WERI-Rb-1 (cell line): ENCODE measurements at places on chromosomes 2 and 18.

GRCh38 chr2:158999458-158999857 is 31.0 kb downstream of the TANC1 start:
- DNase-seq: no peak

DNA sequence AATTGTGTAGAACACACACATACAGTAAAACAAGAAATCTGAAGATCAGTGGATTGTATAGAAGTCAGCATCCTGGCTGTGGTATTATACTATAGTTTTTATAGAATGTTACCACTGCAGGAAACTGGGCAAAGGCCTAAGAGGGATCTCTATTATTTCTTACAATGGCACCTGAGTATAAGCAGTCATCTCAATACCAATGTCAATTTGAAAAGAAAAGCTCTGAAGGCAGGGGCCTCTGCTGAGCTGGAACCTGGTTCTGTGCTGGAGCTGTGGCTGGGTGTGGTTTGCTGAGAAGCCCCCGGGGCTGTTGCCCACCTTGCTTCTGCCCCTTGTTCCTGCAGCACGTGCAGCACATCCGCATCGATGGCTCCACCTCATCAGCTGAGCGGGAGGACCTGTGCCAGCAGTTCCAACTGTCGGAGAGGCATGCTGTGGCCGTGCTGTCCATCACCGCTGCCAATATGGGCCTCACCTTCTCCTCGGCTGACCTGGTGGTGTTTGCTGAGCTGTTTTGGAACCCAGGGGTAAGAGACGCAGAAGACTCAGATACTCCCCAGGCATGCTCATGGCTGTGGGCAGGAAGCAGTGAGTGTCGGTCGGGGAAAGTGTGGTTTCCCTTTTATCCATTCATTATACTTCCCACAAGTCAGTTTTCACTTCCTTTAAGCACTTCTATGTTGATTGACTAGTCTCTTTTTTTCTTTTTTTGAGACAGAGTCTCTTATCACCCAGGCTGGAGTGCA is 23.5 kb upstream of the RPL37A start:
- DNase-seq: no peak

- DNase-seq: no peak
Observed at GRCh38 chr2:104965900-104966299, 72.0 kb upstream of the MRPS9 start.

GRCh38 chr2:72114693-72115051 is 33.0 kb downstream of the CYP26B1 start:
- no peak for DNase-seq

DNA sequence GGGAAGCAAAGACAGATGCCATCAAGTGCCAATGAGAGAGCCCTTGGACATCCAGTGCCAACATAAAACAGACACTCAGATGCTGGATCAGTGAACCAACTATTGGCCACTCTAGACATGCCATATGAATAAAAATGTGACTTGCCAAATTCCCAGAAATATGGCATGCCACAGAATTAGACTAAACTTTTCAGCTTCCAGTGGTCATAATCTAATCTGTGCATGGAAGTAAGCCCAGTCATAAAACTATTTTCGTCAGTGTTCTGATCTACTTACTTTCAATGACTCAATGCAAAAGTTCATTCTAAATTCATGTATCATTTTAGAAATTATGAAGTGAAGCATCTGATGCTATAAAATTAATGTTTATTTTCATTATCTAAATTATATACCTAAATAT is 1506.2 kb upstream of the NXPH2 start:
- no peak for DNase-seq

- DNase-seq: no peak
Observed at GRCh38 chr18:28267276-28267675, 90.3 kb upstream of the CDH2 start.

GRCh38 chr2:112010751-112011150 is 44.3 kb upstream of the TMEM87B start:
- DNase-seq: no peak

GRCh38 chr18:74477771-74478170 is 18.4 kb upstream of the CNDP2 start:
- DNase-seq: no peak

- DNase-seq: no peak
Observed at GRCh38 chr2:179098080-179098689, 48.2 kb upstream of the CCDC141 start.

DNA sequence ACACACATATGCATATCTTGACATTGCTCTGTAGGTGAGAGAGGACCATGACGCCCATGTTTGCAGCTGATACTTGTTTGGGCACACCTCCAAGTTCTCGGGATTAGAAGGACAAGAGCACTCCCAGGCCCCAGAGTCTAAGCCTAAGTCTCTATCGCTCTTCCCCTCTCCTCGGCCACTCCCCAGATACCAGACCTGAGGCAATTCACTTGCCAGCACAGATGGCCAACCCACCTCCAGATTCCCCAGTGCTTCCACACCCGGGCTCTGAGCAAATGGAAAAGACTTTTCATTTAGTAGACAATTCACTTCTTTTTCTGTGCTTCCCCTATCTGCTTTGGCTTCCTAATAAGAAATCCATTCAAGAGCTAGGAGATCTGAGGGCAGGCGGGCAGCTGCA is 32.9 kb downstream of the EHD3 start:
- DNase-seq: peak; percentile 87

- no peak for DNase-seq
Observed at GRCh38 chr18:54090856-54091255, 133.6 kb downstream of the MBD2 start.

DNA sequence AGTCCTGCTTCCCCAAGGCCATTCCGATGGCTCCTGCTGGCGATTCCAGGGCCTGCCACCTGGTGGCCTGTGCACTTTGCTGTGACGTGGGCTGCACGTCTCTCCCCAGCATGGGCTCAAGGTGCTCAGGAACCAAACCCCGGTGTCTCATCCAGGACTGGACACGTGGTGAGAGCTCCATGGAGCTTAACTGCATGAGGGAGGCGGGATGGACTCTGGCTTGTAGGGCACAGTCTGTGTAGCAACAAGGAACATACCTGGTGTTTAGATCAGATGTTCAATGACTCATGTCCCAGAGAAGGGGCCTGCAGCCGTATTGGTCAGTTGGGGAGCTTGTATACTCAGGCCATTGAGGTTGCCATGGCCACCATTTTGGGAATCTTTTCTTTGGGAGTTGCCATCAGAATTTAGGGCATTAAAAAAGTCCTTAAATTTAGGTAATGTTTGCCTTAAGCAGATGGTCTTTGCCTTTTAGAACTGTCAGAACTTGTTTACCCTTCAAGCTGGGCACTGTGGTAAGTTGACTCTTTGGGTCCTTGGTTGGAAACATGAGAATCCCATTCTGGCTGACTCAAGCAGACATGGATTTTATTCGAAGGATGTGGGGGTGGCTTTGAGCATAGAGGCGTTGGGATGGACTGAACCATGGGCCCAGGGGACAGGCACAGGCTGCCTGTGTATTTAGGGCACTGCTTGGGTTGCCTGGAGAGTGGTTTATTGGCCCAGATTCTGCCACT is 21.0 kb downstream of the AGAP1 start:
- DNase-seq: peak; percentile 38

GRCh38 chr2:167182403-167182802 is 294.1 kb downstream of the XIRP2 start:
- DNase-seq: no peak

- no peak for DNase-seq
Observed at GRCh38 chr18:69483574-69483973, 82.9 kb downstream of the DOK6 start.

GRCh38 chr2:43293744-43294695 is 67.6 kb upstream of the ZFP36L2 start:
- DNase-seq: no peak

- DNase-seq: peak; percentile 13
Observed at GRCh38 chr2:83595926-83596325, 863.2 kb downstream of the SUCLG1 start.

DNA sequence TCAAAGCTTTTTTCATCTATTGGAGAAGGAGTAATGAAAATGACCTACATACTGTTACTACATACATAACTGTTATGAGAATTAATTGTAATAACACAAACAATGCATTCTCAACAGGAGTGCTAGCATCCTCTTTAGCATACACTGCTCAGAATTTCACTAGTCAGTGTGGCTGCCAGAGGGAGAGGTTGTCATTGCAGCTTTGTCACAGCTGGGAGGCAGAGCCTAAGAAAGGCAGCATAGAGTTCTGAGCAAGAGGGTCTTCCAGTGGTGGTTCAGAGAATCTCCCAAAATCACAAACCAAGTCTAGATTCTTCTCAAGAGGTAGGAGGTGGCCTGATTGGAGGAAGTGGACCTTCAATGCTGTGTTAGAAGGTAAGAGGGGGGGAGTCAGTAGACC is 286.7 kb upstream of the CYRIA start:
- no peak for DNase-seq

- no peak for DNase-seq
Observed at GRCh38 chr2:212908031-212908430, 243.4 kb downstream of the IKZF2 start.

- no peak for DNase-seq
Observed at GRCh38 chr18:58662118-58662517, 9.1 kb upstream of the MALT1 start.

- DNase-seq: no peak
Observed at GRCh38 chr2:209424781-209425470, 1.1 kb downstream of the MAP2 start.

- DNase-seq: no peak
Observed at GRCh38 chr2:42652086-42652485, 83.7 kb downstream of the MTA3 start.

- peak; percentile 65 for DNase-seq
Observed at GRCh38 chr2:74267068-74267467, 68.7 kb downstream of the MTHFD2 start.
